ENCODE measurements at places on chromosomes 6 and 20.

GRCh38 chr6:15205321-15205720 lies 40.5 kb upstream of the JARID2 start:
- DNase-seq: no peak

DNA sequence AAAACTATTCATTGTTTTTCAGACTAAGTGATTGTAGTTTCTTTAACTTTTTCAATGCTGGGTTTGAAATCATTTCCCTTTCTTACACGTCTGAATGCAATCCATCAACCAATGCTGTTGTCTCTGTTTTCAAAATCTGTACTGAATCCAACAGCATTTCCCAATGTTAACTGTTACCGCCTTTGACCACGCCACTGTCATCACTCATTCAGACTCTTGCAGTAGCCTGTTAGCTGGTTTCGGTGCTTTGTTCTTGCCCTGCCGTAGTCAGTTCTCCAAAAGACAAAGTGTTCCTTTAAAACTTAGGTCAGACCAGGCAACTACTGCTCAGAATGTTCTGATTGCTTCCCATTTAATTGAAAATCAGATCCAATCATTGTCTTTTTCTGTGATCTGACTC lies 131.3 kb downstream of the PLCB4 start:
- no peak for DNase-seq

DNA sequence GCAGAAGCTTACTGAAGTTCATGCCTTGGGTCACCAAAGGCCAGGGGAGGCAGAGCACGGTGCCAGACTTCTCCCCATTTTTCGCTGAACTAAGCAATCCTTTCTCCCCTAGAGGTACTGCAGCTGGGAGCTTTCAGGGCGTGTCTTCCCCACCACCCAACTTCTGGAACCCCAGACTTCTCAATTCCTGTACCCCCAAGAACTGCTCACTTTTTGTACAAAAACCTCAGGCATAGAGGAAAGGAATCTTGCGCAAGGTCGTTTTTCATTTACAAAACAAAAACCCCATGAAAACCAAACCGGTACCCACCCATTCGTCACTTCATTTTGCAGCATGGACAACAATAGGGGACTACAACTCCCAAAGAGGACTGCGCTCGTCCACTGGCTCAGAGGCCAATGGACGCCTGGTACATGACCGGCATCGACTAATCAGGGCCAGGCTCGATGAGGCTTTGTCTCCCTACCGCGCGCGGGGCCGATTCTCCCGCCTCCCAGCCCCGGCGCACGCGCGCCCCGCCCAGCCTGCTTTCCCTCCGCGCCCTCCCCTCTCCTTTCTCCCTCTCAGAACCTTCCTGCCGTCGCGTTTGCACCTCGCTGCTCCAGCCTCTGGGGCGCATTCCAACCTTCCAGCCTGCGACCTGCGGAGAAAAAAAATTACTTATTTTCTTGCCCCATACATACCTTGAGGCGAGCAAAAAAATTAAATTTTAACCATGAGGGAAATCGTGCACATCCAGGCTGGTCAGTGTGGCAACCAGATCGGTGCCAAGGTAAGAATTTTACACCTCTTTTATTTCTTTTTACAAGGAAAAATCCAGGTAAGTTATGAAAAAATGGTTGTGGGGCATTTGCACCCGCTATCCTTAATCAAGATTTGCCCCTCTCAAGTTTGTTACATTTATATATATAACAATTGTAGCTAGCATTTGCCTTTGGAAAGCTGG lies at the start of gene TUBB:
Gene TUBB, plus strand, starts transcription at position 562 of the 947 bp plus-strand sequence. Its CDS starts 155 bp downstream, at position 717.
- DNase-seq: peak; percentile 73

DNA sequence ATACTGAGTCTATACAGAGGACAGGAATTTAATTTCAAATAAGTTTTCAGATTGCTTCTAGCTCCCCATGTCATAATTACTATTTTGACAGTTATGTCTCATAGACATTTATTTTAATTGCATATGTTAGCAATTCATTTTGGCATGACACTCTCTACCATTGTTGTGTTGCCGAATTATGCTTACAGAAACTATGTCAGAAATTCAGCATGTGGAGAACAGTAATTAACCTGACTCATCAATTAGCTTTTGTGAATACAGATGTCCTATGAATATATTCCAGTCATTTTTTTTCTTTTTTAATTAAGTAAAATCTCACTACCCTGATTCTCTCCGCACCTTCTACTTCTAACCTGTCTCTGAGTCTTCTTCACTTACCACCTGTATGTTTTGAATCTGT lies 105.1 kb downstream of the NKAIN2 start:
- DNase-seq: no peak

DNA sequence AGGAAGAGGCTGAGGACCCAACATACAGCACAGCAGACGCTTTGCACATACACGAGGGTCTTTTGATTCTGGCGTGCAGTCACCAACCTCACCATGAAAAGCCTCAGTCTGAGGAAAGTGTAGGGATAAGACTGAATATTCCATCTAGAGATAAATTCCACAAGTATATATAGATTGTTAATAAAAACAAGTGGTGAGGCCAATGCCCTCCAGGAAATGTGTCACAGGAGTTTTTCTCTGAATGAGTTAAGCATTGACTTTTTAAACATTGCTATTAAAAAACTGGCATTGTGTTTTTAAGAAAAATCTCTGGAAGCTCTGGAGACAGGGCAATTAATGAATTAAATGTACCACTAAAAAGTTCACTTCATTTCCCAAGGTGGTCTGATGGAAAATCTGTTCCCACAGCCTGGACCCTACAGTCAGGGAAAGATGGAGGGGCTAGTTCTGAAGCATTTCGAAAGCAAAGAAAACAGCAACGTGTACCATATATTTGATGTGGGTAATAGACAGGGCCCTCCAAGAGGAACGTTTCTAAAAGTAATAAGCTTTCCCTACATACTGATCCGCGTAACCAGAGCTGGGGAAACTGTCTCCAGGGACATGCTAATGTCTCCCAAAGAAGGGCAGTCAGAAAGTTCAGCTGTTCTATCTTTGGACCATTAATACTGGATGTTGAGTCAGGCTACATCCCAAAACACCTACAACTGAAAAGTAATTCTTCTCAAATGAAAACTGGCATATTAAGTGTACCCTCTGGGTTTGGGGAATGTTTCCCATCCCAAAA lies 301.1 kb downstream of the FOXC1 start:
- DNase-seq: no peak

- no peak for DNase-seq
These were observed 89.7 kb downstream of the FBXO5 start for GRCh38 chr6:152893187-152893586.

- no peak for DNase-seq
These were observed 497.9 kb upstream of the JARID2 start for GRCh38 chr6:14747881-14748520.

All from bone marrow (tissue), 2 donors.